ENCODE measurements at places on chromosomes 16 and 17.

GRCh38 chr17:28045304-28045703 is 2.8 kb downstream of the NLK start:
- DNase-seq, result no peak

- DNase-seq, result peak; percentile 48
Measured at GRCh38 chr16:1781758-1782407, 488 bp downstream of the SPSB3 start.

GRCh38 chr16:87706278-87707000 is 59.3 kb downstream of the KLHDC4 start:
- peak; percentile 41 for DNase-seq

DNA sequence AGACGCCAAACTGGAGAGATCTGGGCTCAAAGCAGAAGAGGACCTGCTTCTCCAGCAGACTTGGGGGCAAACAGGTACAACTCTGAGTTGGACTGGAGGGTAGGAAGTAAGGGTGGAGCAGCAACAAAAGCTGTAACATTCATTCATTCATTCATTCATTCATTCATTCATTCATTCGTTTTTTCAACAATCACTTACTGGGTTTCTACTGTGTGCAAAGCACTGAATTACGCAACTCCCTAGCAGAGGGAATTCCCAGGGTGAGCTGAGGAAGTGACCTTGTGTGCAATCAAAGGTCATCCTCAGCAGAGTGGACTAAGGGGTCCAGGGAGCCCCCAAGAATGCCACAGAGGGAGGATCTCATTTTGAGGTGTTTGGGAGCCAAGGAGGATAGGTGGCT is 231.1 kb upstream of the SDK2 start:
- no peak for DNase-seq

DNA sequence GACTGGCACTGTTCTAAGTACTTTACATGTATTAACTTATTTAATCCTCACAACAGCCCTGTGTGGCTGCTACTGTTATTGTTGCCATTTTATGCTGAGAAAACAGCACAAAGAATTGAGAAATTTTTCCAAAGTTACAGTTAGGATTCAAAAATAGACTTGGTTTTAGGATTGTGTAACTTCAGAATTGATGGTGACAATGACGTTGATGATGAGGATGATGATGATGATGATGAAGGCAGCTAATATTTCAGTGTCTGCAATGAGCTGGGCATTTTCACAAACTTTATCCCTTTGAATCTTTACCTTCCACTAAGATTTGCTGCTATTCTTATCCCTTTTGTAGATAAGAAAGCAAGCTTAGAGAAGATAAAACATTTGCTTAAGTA is 22.1 kb downstream of the PRKCB start:
- no peak for DNase-seq

- peak; percentile 77 for DNase-seq
Measured at GRCh38 chr17:50479522-50480141, 972 bp downstream of the RSAD1 start.

DNA sequence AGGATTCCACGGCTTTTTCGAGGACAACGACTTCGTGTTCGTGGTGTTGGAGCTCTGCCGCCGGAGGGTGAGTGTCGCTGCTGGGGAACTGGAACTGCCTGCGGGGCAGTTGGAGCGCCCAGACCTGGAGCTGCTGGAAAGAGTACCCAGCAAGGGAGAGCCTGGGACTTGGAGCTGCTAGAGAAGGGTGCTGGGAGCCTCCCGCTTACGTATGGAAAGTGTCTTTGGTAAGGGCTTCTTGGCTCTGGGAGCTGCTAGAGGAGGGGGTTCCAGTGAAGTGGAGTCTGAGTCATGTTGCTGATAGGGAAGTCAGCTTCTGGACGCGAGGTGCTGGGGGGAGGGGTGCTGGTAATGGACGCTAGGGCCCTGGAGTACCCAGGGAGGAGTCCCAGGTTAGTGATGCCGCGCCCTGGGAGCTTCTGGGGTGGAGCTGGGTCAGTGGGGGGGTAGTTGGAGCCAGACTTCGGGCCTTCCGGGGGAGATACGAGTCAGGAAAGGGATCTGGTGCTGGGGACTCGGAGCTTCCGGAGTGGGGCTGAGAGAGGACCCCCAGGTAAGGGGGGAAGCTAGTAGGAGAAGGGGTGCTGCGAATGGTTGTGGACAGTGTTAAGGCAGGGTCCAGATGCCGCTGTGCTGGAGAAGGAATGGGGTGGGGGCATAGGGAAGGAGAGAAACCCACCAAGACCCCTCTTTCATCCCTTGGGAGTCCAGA is 741 bp downstream of the PLK1 start:
- DNase-seq, result no peak

GRCh38 chr16:52312716-52313115 is 234.2 kb downstream of the TOX3 start:
- no peak for DNase-seq

GRCh38 chr17:36183001-36183971 is 6.8 kb upstream of the TBC1D3B start:
- peak; percentile 85 for DNase-seq

GRCh38 chr16:46756772-46757171 is 8.6 kb upstream of the MYLK3 start:
- DNase-seq, result no peak

GRCh38 chr16:66289051-66289680 is 77.3 kb upstream of the CDH5 start:
- no peak for DNase-seq

- DNase-seq, result no peak
Measured at GRCh38 chr16:27620541-27620940, 70.6 kb downstream of the KATNIP start.

DNA sequence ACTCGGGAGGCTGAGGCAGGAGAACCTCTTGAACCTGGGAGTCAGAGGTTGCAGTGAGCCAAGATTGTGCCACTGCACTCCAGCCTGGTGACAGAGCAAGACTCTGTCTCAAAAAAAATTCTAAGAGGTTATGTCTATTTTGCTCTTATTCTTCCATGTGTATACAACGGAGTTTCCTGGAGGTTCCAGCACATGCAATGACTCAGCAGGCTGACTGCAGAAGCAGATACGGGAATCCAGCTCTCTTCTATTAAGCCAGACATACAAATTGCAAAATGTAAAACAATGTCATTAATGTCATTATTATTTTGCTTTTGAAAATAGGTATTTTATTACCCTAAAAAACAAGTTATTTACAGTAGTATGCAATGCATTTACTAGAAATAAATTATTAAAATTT is 18.4 kb downstream of the MIEF2 start:
- no peak for DNase-seq

GRCh38 chr16:80345701-80346100 is 195.1 kb upstream of the DYNLRB2 start:
- DNase-seq, result no peak

GRCh38 chr17:55161935-55162555 is 102.7 kb upstream of the HLF start:
- DNase-seq, result no peak

DNA sequence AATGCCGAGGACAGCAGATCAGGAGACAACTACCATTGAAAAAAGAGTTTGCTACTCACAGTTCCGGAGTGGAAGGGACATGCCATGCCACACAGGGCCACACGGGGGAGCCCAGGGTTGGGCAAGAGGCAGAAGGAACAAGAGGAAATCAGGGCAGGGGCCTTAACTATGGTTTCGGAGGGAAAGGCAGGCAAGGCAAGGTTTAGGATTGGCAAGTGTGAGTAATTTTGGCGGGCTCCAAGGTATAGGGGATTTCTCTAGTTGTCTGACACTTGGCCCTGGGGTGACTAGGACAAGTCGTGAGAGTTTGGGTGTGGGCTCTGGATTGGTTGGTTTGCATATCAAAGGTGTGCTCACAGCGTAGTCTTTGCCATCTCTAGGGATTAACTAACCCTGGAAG is 27.0 kb upstream of the NTN1 start:
- DNase-seq, result peak; percentile 58

DNA sequence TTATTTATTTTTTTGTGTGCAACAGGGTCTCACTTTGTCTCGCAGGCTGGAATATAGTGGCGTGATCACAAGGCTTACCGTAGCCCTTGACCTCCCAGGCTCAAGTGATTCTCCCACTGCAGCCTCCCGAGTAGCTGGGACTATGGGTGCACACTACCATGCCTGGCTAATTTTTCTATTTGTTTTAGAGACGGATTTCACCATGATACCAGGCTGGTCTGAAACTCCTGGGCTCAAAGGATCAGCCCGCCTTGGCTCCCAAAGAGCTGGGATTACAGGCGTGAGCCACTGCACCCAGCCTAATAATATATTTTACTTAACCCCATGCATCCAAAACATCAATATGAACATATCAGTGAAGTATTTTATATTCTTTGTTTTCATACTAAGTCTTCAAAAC is 2.0 kb downstream of the CCDC200 start:
- peak; percentile 0 for DNase-seq

DNA sequence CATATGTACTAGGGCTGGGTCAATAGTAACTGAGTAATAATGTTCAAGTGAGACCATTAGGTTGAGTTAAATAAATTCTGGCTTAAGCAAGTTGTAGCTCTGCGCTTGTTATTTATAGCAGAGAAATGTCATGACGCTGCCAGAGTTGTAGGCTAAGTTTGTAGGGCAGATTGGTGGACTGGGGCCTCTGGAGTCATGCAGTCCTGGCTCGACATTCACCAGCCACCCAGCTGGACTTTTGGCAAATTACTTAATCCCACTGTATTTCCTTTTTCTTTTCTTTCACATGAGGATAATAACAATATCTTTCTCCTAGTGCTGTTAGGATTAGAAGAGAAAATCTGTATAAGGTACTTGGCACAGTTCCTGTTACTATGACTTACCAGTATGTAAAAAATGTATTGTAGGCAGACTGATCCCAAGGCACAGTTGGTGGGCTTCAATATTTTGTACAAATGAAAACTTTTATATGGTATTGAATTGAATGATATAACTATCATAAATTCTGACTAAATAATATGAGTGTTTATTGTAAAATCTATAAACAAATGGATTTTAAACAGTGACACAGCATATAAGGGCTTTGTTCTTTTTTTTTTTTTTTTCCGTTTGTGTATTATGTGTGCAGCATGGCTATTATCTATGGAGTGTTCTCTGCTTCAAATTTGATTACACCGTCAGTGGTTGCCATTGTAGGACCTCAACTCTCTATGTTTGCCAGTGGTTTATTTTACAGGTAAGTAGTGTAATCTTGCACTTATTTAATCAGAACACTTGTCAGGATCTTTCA is 2.6 kb downstream of the MFSD11 start:
- no peak for DNase-seq

DNA sequence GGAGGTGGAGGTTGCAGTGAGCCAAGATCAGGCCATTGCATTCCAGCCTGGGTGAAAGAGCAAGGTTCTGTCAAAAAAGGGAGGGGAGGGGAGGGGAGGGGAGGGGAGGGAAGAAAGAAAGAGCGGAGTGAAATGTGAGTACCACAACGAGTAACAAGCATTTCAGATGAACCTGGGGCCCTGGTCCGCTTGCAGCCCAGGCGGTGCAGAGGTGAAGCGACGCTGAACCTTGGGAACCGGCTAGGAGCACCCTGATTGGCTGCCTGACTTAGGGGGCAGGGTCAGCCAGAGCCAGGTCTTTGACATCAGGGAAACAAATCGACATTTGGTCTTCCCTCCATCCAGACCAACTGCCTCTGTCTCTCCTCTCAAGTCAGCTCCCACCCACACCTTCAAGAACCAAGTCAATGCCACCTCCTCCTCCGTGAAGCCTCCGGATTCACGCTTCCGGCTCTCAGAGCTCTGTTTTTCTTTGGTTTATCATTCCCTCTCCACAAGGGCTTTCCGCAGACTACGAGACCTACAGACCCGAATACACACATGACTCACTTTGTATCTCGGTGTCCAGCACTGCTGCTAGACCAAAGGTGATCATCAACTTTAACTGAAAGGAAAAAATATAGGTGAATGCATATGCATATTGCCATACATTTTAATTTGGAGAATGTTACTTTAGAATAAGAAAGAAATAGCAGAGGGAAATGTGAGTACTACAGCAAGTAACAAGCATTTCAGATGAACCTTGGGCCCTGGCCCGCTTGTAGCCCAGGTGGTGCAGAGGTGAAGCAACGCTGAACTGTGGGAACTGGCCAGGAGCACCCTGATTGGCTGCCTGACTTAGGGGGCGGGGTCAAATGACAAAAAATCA is 19.3 kb downstream of the OR1F1 start:
- no peak for DNase-seq

- DNase-seq, result no peak
Measured at GRCh38 chr16:62913924-62914323, 877.7 kb upstream of the CDH8 start.

DNA sequence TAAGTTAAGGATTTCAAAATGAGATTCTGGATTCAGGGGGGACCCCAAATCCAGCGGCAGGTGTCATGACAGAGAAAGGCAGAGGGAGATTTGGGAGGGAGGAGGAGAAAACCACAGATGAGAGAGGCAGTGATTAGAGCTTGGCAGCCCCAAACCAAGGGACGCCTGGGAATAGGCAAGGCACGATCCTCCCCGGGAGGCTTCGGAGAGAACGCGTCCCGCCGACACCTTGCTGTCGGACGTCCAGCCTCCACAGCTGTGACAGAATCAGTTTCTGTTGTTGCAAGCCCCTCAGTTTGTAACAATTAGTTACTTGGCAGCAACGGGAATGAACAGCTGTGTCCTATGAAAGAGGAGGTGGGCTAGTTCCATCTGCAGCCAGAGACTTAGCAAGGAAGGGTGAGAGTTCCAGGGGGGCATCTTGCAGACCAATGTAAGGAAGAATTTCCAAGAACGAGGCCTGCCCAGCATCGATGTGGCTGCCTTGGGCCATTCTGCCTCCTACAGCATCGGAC is 110.7 kb upstream of the SDK2 start:
- no peak for DNase-seq

DNA sequence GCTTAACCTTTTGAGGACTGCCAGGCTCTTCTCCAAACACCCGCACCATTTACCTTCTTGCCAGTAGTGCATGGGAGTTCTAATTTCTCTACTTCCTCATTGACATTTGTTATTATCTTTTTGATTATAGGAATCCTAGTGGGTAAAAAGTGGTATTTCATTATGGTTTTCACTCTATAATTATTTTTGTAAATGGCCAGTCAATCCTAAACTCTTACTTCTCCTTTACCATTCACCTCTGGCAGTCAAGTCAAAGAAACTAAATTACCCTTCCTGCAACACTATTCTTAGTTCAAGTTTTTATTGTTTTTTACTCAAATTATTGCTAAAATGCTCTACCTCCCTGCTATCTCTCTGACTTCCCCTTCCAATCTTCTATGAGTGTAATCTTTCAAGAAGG is 29.8 kb upstream of the ANKFY1 start:
- DNase-seq, result no peak

GRCh38 chr16:15542734-15543347 is 100.1 kb downstream of the MARF1 start:
- no peak for DNase-seq

DNA sequence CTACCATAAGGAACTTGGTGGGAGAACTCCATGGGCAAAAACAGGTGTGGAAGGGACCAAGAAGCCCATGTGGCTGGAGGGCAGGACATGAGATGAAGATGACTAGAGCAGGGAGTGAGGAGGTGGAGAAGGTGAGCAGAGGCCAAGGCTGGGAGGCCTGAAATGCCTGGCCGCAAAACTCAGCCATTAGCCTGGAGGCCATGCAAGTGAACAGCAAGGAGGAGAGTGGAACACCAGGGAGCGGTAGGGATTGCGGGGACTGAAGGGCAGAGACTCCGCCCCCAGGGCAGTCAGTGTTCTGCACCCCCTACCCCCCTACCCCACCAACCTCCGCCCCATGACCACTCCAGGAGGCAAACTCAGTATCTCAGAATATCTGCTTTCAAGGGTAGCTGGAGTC is 17.0 kb downstream of the BCL7C start:
- DNase-seq, result no peak
